Stimulated activated naive B cell treated with anti-CD40 and anti-IgM and Interleukin-4, amounts not matched to agents 10 μg/mL and 1 μg/mL and 100 μg/mL, for 72 hours (primary cell): ENCODE measurements at places on chromosomes 7 and 10.

DNA sequence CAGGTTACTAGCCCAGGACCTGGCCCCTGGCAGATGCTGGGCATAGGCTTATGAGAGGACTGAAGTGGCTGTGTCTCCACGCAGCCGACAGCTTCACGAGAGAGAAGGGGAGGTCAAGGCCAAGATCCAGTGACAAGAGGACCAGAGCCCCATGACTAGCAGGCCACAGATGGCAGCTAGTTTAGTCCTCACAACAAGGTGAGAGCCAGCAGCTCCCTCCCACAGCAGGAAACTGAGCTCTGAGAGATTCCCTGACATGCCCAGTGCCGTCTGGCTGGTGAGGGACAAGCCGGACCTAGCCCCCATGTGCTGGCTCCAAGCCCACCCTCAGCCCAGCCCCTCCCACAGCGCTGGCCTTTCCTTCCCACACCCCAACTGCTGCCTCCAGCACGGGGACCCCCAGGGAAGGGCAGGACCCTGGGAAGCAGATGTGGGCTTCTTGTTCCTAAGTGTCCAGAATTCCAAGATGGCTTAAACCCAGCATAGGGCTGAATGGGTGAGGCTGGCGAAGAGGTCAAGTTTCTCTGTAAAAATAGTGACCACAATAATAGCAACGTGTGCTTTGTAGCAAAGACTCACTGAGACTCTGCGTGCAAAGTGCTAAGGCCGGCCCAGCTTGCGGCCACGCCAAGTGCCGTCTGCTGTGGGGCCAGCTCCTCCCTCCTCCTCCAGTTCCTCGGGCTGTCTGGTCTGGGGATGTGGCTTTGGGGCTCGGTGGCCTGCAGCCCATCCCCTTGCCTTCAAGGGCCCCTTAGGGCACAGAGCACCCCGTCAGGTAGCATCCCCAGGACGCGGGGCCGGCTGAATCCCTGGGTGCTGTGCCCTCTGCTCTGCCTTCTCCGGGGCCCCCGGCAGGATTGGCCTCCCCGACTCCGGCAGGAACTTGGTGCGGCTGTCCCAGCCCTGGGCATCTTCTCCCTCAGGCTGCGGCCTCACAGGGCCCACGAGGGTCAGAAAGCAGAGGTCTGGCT lies 7.8 kb upstream of the FAM20C start:
- no peak for DNase-seq

DNA sequence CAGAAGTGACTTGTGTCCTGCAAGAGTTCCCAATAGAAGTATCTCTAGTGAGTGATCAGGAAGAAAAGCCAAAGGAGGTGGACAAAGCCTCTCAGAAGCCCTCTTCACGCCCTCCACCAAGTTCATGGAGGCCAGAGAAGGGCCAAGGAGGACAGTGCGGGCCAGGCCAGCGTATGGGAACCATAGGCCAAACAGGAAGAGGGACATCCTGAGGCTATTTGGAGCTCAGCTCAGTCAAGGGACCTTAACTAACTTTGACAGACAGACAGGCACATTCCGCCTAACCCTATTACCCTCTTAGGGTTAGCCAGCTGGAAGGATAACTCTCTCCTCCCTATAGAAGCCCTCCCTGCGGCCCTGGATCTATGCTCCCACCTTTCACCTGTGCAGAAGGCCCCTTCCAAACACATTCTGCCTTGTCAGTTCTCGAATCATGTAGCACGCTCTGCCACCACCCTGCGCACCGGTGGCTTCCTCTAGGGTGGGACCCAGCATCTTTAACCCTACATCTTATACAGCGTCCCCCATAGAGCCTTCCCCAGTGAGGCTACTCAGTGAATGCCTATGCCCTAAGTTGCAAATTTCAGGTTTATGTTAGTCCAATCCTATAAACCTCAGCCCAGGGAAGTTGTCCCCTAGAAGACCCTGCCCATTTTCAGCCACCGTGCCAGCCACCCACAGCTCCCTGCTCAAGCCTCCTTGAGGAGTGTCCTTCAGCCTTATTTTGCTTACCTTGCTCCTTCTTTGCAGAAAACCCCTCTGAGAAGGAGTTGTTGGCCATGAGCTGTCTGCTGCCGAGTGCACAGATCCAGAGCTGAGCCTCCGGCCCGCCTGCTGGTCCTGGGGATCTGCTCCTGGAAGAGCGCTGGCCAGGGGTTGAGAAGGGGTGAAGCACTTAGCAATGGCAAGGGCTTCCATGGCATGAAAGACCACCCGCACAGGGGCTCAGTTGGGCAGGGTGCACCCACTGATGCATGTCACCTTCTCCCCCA lies 36.9 kb downstream of the FRMPD2 start:
- DNase-seq: no peak

GRCh38 chr10:96663797-96664196 lies 56.5 kb downstream of the PIK3AP1 start:
- no peak for DNase-seq

GRCh38 chr7:35874886-35875285 lies 74.0 kb downstream of the SEPTIN7 start:
- DNase-seq: no peak

- no peak for DNase-seq
Observed at GRCh38 chr7:13024121-13024674, 336.8 kb downstream of the ARL4A start.

- DNase-seq: no peak
Observed at GRCh38 chr7:119996634-119997033, 276.3 kb upstream of the KCND2 start.

DNA sequence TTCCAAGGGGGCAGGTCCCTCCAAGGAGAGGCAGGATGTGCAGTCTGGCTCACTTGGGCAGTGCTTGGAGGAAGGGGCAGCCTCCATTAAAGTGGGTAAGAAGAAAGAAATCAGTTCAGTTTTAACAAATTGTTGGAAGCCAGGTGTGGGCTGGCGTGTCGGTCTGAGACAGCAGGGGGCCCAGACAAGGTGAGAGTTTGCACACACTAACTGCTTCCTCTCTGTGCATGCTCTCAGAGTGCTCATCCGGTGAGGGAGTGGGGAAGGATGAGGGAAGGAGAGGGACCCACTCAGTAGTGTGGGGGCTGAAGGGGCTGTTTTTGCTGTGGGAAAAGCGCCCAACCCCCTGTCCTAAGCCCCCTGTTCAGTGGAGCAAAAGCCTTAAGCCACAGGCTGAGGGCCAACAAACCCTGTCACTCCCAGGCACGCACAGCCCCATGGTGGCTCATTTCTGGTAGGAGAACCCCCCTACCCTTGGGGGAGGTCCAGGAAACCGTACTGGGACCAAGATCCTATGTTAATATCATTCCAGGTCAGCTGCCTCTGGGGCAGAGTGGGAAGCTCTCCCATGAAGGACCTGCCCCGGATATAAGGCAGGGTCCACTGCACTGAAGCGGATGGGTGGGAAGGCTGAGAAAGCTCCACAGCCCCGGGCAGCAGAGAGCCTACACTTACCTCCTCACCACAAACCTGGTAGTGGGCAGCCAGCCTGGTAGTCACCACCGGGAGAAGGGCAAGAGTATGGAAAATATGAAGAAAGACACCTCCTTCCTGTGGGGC lies 5.1 kb upstream of the PCBD1 start:
- no peak for DNase-seq

DNA sequence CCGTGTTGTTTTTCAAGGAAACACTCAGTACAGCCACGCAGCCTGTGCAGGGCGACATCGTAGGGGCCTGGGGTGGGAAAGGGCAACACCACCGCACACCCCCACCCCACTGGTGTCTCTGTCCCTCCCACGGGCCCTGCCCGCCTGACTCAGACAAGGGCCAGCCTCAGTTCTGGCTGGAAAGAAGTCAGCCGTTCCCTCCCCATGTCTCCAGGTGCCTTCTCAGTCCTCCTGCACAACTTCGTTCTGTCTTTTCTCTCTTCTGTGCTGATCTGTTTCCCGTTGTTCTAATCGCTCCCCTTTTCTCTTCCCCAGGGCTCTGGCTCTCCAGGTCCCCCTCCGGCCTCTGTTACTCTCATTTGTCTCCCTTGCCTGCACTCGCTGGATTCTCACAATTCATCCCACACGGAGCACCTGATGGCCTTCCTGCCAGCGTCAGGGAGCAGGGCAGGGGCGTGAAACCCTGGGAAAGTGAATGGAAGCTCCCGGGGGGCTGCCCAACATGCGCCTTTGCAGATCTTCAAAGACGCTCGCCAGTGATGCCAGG lies 97.7 kb downstream of the WDR37 start:
- DNase-seq: no peak

DNA sequence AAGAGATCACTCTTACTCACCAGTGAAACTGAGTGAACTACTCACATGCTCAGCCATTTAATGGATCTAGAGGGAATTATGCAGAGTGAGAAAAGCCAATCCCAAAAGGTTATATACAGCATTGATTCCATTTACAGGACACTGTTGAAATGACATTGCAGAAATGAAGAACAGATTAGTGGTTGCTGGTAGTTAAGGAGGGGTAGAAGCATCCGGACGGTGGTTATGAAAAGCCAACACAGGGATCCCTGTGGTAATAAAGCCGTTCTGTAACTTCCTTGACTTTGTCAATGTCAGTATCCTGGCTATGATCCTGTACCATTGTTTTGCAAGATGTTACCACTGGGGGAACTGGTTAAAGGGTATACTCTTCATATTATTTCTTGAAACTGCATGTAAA lies 253.4 kb downstream of the USP6NL start:
- DNase-seq: no peak

- no peak for DNase-seq
Observed at GRCh38 chr7:47196737-47197136, 385.2 kb downstream of the TNS3 start.

- no peak for DNase-seq
Observed at GRCh38 chr7:138828302-138828701, 30.3 kb upstream of the ATP6V0A4 start.

DNA sequence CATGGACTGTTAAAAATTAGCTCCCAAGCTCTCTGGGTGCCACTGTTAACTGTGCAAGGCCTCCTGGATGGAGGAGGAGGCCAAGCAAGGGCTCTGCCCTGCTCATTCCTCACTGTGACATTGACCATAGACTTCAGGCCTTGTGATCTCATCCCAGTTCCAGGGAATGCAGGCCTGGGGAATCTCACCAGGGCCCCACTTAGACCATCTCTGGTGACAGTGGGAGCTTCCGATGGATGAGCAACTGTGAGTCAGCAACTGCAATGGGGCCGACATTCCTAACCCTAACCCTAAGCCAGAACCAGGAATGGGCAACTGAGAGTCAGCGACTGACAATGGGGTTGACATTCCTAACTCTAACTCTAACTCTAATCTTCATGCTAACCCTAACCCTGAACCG lies 50.4 kb upstream of the MSMB start:
- no peak for DNase-seq

DNA sequence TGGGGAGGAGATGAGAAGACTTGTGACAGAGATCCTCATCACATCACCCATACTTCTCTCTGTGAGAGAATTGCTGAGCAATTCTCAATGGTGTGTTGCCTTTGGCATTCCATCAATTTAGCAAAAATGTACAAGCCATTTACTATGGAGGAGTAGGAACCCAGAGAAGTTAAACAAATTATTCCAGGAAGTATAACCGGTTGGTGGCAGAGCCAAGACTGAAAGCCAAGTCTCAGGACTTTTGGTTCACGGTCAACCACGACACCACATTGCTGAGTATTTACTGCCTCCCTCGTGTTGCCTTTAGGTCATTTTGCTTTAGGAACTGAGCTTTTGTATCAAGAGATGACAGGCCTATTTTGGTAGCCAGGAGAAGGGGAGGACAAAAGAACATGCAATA lies 88.0 kb upstream of the ELMO1 start:
- no peak for DNase-seq

- no peak for DNase-seq
Observed at GRCh38 chr7:101819183-101819582, 1.8 kb downstream of the CUX1 start.

DNA sequence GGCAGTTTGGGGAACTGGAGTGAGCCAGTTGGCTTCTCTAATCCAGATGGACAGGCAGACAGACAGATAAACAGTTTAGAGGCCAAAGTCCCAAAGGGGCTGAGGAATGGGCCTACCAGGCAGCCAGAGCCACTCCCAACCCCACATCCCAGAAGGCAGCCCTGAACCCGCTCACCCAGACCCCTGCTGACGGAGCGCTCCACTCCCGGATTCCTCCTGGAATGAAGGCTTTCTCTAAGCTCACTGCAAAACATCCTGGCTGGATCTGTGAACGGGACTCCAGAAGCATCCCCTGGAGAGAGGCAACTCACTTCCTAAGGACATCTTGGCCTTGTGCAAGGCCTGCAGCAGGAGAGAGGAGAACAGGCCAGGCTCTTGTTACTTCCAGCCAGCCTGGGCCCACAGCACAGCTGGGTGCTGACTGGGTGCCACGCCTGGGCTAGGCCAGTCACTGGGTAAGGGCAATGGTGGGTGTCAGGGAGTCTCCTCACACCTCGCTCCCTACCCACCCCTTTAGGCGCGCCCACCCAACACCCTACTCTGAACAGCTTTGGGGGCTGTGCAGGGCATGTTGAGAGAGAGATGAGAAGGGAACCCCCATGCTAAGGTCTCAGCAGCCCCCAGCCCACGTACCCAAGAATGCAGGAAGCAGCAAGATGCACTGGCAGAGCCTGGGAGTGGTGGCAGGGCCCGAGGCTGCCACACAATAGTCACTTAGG lies 168.6 kb upstream of the ZMIZ1 start:
- DNase-seq: no peak

DNA sequence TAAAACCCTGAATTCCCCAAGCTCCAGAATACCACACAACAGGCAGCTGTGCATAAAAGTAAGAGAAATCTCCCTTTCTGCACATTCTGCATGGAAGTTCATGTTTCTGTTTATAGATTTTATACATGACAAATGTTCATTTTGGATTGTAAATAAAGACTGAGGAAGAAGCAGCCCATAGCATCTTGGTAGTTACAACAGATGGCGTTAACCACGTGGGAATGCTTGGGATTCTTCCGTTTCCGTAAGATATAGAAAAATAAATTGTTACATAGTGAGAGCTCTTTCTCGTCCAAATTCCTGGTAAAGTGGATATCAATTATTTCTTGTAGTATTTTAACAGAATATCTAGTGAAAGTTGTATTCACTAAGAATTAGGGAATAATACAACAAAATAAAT lies 1016.5 kb downstream of the GRM8 start:
- DNase-seq: no peak

- no peak for DNase-seq
Observed at GRCh38 chr10:10819206-10819856, 198.3 kb upstream of the CELF2 start.

DNA sequence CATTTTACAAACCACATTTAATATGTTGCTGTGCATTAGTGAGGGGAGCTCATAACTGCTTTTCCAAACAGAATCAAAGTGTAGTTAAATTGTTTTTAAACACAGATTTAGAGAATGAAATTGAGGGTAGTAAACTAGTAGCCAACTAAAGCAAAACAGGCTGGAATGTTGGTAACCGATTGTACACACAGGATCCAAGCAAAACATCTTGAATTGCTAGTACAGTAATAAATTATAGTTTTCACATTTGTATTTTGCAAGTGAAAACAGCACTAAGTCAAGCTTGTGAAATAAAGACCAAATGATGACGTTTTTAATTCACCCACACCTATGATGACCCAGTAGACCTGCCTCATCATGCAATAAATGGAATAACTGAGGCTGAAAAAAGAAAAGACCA lies 198.3 kb downstream of the HDAC9 start:
- DNase-seq: no peak

GRCh38 chr7:99357701-99358490 lies 16.6 kb upstream of the ARPC1B start:
- no peak for DNase-seq
